ENCODE measurements at places on chromosomes 2 and 18.

GRCh38 chr2:118643294-118643693 lies 204.2 kb downstream of the EN1 start:
- no peak for DNase-seq

DNA sequence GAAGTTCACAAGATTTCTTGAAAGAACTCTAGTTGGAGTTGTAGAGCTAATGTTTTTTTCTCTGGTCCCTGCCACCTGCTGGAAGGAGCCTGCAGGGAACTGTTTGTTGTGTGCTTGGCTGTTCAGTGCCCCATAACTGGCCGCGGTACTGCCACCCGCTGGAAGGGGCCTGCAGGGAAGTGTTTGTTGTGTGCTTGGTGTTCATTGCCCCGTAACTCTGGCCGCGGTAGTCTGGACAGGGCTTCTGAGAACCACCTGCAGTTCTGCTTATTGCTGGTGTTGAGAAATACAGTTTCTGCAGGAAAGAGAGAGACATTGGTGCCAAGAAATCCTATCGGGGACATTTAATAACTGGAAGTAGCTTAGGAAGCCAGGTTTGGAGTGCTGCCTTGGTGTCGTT lies 58.1 kb downstream of the AGAP1 start:
- DNase-seq = peak; percentile 74

DNA sequence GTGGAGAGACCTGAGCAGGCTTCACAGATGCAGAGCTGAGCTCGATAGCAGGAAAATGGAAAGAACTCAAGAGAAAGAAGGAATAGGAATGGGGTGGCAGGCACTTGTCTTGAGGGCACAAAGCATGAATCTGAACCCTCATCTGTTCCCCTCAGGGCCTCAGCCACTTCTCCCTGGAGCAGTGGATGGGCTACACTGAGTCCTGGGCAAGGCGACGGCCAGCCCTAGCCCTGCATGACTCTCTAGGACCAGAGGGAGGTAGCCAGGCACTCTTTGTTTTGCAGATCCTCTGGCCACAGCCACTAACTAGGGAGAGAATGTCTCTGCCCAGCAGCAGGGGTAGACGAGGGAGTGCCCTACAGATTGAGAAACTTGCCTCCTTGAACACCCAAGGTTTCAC lies 3.4 kb upstream of the TEX51 start:
- DNase-seq = no peak

DNA sequence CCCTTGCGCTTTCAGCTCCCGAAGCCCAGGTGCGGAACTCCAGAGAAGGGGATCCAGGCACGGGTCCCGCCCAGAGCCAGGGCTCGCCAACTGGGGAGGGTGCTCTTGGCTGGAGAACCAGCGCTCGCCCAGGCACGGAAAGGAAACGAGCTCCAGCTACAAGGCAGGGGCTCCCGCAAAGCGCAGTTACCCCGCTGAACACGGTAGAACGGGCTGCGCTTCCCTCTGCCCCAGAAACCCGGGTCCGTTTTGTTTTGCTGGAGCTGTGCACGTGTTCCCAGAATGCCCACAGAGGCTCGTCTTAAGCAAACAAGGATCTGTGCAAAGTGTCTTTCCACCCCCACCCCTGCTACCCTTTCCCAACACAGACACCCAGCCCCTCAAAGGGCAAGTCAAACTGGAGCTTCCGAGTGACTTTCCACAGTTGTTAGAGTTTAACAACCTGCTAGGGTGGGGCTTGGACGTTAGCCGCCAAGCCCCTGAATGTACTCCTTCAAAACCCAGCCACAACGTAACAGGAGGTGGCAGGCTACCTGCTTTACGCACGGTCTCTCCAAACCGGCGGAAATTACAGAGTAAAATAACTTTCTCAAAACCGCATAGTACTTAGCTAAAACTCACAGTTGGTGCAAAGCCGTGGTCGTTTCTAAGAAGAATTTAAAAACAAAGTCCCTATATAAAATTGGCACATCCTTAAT lies 775 bp downstream of the RNF125 start:
- DNase-seq = peak; percentile 52

GRCh38 chr18:63586966-63587365 lies at the start of gene SERPINB13:
Gene SERPINB13, plus strand, starts transcription at chr18:63587343. Its CDS starts 1,325 bp downstream, at chr18:63588668.
- no peak for DNase-seq

DNA sequence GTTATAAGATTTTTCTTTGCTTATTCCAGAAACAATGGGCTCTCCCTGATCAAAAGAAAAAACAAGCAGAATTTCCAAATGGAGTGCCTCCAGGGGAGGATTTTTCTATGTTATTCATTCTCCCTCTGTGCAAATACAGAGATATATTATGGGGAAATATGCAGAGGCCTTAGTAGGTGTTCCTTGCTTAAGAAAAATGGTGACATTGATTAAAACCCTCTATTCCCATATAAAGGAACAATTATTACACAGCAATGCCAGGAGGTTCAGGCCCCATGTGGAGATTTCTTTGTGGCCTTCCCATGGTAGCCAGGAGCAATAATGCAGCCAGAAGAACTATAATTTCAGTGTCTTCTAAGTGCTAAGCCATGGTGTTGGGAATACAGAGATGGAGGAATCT lies 255.9 kb upstream of the CXCR4 start:
- DNase-seq = no peak

DNA sequence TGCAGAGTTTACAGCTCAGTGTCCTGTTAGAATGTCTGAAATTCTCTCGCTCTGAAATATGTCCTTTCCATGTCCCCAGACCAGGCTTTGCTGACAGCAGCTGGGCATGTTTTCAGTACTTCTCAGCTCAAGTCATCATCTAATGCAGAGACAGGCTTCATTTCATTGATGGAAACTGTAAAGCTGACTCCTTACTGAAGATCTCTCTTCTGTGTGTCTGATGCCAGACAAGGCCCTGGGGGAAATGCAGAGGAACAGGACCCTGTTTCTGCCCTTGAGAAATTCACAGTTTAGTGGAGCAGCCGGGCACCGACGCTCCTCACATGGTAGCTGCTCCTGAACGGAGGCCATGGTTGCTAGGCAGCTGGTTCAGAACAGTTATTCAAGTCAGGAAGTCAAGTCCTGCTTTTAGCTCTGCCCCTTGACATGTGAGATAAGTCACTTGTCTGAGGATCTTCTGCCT lies 24.6 kb upstream of the FZD7 start:
- DNase-seq = peak; percentile 17

- no peak for DNase-seq
These were observed 19.3 kb downstream of the CHCHD5 start for GRCh38 chr2:112603731-112604130.

GRCh38 chr18:51655327-51655698 lies 457.8 kb upstream of the MEX3C start:
- DNase-seq = peak; percentile 59

DNA sequence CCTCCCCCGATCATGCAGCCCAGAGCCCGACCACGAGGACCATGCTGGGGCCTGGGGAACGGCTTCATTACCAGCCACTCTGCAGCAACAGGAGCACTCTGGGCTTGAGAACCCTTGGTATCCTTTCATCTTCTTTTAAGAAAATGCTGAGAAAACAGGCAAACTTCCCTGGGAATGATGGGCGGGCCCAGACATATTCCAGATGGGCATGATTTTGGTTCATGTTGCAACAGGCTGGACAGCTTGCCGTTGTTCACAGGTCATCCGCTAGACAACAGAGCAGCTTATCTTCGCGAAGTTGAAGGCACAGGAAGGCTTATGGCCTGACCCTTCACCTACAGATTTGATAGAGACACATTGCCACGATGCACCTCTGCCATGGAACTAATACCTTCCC lies 121.0 kb downstream of the KLHL29 start:
- no peak for DNase-seq

DNA sequence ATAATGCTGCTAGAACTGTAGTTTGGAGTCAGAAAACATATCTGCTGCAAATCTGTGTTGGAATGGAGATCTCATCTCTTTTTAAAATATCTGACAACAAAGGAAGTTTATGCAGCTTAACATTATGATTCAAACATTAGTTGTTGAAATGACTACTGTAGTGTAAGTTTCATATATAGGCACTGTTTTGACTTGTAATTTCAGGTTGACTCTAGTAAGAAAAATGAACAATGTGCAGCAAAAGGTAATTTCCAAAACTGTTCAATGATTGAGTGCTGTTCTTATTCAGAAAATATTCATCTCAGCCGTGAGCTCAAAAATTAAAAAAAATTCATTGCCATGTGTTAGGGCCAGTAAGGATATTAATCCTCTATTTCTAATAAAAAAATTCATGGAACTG lies 48.5 kb downstream of the CCDC138 start:
- DNase-seq = no peak

- DNase-seq = no peak
These were observed 102.1 kb upstream of the CDCA7 start for GRCh38 chr2:173252581-173252980.

GRCh38 chr2:165149439-165149838 lies 54.4 kb downstream of the SCN3A start:
- no peak for DNase-seq

- no peak for DNase-seq
These were observed 172.4 kb upstream of the GULP1 start for GRCh38 chr2:188119112-188119838.

DNA sequence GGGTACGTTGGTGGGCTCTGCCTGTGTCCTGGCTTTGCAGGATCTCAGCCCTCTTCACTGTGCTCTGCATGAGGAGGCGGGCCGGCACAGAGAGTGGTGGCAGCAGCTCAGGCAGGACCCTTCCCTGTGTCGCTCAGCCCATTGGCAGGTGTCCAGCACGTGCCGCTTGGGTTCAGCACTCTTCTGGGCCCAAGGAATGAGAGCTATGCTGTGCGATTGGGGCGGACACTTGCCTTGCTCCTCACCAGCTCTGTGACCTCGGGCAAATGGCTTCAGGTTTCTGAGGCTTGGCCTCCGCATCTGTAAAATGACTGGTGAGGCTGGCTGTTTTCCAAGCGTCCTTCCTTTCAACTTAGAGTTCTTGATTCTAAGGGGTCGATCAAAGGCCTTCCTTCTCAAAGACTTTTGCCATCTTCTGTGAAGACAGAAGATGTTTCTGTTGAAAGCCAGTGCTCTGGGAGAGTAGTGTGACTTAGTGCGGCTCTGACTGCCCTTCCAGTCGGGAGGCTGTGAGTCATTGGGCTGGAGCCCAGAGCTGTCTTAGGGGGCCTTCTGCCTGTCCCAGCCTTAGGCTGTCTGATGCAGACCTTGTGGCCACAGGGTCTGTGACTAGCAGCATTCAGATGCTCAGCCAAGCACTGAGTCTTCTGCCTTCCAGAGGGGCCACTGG lies 35.6 kb downstream of the GLI2 start:
- DNase-seq = no peak

Data from head of caudate nucleus (tissue), 42 donors.